ENCODE measurements at places on chromosomes 4 and X.

DNA sequence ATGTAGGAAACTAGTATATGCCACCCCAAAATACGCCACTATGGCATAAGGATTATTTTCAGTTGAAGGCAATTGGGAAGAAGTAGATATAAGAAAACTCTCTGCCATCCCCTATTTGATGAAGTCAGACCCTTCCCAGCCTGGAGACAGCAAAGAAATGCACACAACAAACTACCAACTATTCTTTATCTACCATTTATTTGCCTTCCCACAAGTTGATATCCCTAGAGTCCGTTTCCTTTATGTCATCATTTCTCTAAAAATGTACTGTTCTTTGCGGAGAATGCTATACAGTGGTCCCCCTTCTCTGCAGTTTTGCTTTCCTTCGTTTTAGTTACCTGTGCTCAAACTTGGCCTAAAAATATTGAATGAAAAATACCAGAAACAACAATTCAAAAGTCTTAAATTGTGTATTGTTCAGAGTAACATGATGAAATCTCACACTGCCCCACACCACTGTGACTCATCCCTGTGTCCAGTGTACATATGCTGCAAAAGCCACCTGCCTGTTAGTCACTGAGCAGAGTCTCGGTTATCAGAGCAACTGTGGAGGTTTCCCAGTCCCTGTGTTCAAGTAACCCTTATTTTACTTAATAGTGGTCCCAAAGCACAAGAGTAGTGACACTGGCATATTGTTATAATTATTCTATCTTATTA, 152.3 kb downstream of the WDFY3 start:
- no peak for DNase-seq

- DNase-seq: no peak
These were observed 22.2 kb downstream of the DTHD1 start for GRCh38 chr4:36303426-36304137.

DNA sequence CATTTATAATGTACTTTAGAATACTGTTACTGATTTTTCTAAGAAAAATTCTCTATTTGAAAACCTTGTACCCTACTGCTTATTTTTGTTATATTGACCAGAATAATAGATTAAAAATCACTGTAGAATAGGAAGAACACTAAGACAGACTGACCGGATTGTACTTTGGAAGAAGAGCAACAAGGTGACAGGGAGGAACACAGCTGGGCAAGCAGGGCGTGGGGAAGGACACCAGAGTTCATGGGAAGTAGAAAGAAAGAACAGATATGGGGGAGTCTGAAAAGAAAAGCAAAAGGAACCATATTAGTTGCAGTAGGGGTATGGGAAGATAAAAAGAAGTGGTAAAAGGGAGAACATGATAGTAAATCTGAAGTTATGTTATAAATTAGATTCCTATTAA, 38.6 kb downstream of the TXK start:
- no peak for DNase-seq

DNA sequence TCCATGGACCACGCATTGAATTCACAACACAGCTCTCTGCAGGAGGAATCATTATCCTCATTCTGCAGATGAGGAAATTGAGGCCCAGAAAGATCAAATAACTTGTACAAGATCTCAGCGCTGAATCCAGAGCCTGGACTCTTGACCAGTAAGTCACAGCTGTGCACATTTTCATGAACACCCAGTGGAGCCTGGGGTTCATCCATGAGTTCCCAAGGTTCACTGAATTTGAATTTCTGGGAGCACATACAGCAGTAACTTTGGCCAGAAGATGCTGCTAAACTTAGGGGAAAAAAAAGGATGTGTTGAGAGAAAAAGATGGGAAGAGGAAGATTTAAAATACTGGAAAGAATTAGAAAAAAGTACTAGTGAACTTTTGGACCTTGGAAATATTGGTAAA, 218.7 kb upstream of the PPARGC1A start:
- DNase-seq: no peak

DNA sequence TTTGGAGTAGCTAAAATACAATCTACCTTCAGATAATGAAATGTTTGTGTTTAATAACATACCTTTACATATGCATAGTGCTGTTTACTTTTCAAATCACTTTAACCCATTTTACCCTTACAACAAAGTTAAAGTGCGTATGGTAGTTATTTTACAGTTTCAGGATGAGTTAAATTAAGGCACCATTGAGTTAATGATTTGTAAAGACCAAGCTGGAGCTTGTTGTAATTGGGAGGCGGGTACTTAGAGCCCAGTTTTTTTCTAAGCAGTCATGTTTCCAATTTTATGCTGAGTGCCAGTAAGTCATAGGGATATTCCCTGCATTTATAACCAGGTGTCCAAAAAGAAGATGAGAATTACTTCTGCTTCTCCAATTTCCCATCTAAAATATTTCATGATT, 84.2 kb upstream of the NRK start:
- DNase-seq: no peak

DNA sequence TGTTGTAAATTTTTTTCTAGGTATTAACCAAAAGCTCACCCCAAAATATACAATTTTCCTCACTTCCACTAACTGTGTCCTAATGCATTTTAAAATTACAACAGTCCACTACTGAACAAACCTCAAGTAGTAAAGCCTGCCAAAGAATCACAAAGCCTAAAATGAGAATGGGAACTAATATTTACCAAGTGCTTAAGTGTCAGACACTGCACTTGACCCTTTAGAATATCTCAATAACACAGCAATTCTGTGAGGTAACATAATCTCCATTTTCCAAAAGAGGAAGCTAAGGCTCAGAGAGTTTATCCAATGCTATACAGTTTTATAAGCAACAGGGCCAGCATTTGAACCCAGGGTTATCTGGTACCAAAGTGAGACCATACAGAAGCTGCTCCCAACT, 4.9 kb downstream of the SLC9A7 start:
- DNase-seq: no peak

- no peak for DNase-seq
These were observed 27.8 kb upstream of the ARHGEF9 start for GRCh38 chrX:63812823-63813222.

DNA sequence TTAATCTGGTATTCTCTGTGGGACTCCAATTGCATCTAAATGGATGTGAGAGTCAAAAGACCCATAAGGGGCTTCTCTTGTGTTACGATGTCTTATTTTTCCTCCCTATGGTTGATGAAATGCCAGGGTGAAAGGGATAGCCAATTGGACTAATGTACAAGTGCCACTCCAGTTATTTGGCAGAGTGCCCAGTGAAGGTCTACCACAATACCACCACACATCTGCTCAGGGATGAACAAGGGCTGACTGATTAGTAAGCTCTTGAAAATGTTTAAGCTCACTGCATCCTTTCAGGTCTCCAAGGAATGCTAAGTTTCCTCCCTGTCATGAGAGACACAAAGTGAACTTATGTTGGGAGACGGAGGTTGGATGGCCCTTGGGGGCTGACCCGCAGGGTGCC, 57.8 kb downstream of the HEPH start:
- DNase-seq: no peak

DNA sequence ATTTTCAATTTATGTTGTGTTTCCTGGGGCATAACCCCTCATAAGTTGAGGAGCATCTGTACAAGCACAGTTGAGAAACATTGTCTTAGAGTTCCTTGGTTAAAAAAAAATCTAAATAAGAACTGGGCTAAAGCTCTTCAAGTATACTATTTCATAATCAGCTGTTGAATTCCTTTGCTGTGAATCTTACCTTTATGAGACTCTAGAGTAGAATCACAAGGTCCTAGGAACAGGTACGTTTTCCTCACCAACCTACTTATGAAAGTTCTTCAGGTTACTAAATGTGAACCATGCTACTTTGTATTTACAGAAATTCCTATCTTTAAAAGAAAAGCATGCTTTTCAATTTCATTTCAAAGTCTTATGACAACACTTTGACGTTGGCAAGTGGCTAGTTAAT, 20.9 kb upstream of the SOD3 start:
- DNase-seq: no peak

DNA sequence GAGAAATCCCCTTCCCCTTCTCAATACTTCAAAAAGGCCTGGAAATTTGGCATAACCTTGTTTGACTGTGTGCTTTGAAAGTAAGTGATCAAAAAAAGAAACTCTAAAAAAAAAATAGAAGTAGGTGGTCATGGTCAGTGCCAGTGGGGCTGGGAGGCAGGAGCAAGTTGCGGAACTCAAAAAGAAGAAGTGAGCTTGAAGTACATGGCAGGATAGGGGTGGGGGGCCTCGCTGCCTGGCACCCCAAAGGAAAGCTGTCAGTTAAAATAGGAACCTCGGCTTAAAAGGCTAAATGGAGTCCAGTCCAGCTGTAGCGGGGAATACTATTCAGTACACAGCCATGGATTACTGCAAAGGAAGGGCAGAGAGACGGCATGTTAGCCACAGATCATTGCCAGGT, 12.2 kb upstream of the NKRF start:
- no peak for DNase-seq

GRCh38 chr4:150323406-150324325, 245.4 kb downstream of the DCLK2 start:
- DNase-seq: no peak

DNA sequence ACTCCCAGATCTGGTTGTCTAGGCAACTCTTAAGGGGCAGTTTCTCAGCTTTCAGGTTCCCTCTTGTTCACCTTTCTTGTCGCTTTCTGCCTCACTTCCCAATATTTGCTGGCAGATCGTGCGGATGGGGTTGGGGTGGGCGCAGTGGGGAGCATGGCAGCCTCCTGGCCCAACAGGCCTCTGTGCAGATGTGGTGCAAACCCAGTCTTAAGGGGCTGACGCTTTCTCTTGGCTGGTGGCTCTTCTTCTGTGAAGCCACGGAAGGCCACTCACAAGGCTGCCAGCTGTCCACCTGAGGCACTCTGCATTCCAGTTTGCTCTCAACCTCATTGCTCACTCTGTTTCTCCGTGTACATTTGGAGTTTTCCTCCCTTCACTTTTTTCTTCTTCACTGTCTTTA, 61.7 kb downstream of the NBDY start:
- no peak for DNase-seq

DNA sequence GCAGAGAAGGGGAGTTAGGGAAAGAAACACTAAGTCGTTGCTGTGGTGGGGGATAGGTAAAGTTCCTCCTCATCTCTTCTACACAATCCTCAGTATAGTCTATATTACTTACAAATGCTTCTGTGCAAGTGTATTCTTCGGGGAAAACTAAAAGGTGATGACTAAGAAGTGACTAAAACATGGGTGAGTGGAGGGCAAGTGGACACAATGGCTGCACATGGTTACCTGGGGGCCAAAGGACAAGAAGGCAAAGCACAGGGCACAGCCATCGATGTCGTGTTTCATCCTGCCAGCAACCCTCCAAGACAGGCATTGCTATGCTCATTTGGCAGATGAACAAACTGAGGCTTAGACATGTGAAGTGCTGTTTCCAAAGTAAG, 35.5 kb upstream of the CCKAR start:
- no peak for DNase-seq

DNA sequence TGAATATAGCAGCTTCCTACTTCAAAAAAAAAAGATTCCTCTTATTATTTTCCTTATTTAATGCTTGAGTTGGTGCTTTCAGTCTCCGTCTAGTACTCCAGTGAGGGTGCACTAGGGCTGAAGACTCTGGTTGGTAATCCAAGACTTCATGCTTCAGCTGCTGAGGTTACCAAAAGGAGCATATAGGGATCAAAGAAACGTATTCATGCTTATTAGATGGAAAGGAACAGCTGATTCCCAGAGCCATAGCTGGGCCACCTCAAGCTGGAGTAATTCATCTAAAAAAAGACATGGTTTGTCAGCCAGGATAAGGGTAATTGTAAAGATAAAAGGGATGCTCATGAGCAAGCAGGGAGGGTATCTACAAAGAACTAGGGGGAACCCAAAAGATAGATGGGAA, 131.7 kb upstream of the FAM47B start:
- no peak for DNase-seq

DNA sequence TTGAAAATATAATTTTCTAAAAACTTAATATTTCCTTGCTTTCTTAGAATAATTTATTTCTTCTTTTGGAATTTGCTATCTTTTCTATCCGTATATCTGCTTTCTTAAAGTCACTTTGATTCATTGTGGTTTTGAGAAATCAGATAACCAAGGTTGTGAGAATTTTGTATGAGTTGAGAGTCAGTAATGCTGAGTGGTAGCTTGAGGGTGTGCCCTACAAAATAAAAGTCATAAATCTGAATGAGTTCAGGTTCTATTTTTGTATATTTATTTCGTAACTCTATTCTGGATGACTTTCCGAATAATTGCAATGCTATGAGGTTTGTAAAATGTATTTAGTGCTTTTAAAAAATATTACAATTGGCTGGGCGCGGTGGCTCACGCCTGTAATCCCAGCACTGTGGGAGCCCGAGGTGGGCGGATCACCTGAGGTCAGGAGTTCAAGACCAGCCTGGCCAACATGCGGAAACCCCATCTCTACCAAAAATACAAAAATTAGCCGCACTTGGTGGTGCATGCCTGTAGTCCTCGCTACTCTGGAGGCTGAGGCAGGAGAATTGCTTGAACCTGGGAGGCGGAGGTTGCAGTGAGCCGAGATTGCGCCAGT, 8.9 kb downstream of the COPS4 start:
- DNase-seq: no peak

Data from NCI-H1436 treated with DMSO at 0.1 percent for 48 hours (cell line).